AG04450 (cell line): ENCODE measurements at places on chromosomes 11 and 22.

GRCh38 chr22:35524966-35525686, 15.5 kb upstream of the RASD2 start:
- no peak for DNase-seq

GRCh38 chr11:35210876-35211546, 72.0 kb downstream of the CD44 start:
- DNase-seq: no peak

- no peak for DNase-seq
Measured at GRCh38 chr22:45631140-45631840, 40.3 kb upstream of the ATXN10 start.

- no peak for DNase-seq
Measured at GRCh38 chr11:126135235-126136176, 72.8 kb upstream of the CDON start.

- no peak for DNase-seq
Measured at GRCh38 chr11:28269586-28269985, 161.4 kb downstream of the METTL15 start.

DNA sequence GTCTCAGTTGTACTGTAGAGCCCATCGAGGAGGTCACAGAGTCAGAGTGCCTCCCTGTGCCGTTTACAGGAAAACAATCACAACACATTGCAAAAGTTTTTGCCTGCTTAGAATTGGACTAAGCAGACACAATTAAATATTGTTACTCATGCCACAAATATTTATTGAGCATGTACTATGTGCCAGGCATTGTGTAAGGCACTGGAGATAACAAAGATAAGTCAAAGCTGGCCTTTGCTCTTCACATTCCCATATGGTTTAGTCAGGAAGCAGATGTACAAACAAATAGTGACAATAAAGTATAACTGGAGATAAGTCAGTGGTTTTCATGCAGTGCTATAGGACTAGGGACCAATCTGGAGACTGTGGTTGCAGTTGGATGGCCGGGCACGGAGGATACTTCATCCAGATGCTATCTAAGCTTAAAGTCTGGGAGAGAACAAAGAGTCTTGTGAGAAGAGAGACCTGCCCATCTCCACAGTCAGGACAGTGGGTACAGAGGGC, 550.7 kb downstream of the INSC start:
- no peak for DNase-seq

- no peak for DNase-seq
Measured at GRCh38 chr11:123055191-123055901, 6.6 kb downstream of the HSPA8 start.

GRCh38 chr11:57762235-57762861, 746 bp downstream of the CTNND1 start:
- no peak for DNase-seq

GRCh38 chr22:24752088-24752623, 22.4 kb downstream of the PIWIL3 start:
- no peak for DNase-seq

GRCh38 chr11:126127898-126128297, 65.2 kb upstream of the CDON start:
- no peak for DNase-seq

DNA sequence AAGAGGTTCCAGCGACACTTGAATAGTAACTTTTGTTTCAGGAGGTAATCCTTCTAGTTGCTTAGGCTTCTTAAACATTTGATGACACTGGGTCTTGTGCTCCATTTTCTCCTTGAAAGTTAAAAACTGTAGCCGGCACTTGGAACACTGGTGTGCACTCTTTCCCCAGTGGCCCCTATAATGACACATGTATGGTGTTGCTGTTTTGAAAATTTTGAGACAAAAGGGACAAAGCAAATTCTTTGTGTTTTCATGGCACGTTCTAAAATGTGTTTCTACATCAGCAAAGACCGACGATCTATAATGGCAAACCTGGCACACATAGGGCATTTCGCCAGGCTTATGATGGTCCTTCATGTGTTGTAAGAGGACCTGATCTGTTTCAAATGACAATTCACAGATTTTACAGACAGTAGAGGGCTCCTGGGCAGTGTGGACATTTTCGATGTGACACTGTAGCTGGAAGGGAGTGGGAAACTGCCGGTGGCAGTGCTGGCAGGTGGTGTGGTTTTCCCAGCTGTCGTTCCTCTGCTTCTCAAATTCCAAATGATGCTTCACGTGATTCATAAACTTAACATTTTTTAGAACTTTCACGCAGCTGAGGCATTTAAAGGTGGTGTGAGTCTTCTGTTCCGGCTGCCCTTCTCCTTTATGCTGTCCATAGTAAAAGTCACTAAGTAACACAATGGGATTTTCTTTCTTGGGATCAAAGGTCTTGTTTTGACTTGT, 20.5 kb downstream of the ZNF280B start:
- DNase-seq: no peak

DNA sequence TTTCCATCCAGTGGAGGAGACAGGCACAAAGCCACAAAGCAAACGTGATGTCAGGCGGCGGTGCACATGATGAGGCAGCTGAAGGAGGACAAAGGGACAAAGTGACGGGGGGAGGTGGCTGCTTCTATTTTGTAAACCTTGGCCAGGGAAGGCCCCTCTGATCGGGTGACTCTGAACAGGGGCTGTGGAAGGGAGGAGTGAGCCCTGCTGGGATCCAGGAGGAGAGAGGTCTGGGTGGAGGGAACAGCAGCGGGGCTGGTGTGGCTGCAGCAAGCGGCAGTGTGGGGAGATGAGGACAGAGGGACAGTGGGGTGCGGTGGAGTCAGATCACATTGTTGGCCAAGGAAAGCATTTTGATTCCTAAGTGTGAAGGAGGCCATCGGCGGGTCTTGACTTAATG, 36.7 kb downstream of the SHISAL1 start:
- no peak for DNase-seq

GRCh38 chr22:24688256-24688655, 85.3 kb downstream of the GGT1 start:
- no peak for DNase-seq

DNA sequence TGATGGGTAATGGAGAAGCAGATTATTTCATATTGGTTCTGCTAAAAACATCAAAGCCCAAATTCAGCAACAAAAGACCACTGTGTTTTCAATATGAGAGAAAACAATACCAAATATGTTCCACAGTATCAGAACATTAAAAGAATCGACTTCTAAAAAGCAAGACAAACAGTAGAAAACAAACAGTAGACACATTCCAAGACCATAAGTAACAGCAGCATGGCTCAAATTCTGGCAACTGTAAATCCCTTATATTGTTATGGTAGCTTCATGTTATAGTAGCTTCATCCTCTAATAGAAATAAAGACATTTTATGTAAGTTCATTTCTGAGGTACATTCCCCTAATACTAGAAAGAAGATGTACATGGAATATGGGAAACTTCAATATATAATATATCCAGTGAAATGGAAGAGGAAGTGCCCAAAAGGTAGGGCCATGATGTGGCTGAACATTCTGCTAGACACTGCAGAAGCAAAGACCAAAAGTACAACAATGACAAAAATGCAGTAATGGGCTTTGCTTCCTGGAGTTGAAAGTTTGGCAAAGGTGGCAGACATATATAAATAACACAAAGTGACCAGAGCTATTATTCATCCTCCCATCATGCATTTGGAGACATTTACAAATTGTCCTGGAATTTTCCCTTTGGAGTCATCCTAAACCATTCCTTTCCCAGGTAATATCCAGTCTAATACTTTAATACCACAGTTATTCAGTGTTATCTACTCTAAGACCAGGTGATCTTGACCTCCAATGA, 299.9 kb downstream of the DCDC1 start:
- no peak for DNase-seq

DNA sequence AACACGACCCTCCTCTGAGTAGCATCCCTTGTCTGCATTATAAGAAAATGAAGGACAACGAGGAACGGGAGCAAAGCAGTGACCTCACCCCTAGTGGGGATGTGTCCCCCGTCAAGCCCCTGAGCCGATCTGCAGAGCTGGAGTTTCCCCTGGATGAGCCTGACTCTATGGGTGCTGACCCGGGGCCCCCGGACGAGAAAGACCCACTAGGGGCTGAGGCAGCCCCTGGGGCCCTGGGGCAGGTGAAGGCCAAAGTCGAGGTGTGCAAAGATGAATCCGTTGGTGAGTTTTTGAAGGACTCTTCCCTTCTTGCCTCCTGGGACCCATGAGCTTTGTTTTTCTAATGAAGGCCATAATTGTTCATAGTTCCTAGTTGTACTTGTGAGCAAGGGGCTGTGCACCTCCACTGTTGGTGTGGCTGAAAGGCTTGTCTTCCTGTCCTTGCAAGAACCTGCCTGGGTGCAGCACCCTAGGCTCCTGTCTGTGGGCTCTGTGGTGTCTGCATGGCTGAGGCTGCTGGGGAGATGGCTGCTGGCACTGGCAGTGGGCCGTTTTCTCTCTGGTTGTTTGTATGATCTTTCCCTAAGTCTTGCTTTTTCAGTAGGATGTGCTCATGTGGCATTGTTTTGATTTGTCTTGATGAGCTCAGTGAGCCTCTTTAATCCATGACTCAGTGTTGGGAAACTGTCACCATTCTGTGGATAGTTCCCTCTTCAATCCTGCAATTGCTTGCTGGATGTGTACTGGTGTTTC, 10.1 kb downstream of the DGCR8 start:
- DNase-seq: no peak

- DNase-seq: no peak
Measured at GRCh38 chr11:9075556-9075955, 15.8 kb downstream of the SCUBE2 start.

GRCh38 chr11:134818516-134818915, 406.5 kb upstream of the B3GAT1 start:
- DNase-seq: no peak

DNA sequence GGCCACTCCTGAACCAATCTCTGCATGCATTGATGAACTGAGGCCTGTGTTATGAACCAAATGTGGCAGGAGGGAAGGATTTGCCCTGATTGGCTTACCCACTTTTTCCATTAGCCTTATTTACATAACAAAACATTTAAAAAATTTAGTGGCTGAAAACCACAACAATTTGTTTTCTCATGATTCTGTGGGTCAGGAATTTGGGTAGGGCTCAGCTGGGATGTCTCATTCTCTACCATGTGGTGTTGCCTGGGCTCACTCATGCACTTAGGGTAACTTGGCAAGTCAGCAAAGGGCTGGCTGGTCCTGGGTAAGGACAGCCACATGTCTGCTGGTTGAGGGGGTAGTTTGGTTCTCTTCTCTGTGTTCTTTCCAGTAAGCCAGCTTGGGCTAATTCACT, 35.1 kb upstream of the CYP2R1 start:
- no peak for DNase-seq

DNA sequence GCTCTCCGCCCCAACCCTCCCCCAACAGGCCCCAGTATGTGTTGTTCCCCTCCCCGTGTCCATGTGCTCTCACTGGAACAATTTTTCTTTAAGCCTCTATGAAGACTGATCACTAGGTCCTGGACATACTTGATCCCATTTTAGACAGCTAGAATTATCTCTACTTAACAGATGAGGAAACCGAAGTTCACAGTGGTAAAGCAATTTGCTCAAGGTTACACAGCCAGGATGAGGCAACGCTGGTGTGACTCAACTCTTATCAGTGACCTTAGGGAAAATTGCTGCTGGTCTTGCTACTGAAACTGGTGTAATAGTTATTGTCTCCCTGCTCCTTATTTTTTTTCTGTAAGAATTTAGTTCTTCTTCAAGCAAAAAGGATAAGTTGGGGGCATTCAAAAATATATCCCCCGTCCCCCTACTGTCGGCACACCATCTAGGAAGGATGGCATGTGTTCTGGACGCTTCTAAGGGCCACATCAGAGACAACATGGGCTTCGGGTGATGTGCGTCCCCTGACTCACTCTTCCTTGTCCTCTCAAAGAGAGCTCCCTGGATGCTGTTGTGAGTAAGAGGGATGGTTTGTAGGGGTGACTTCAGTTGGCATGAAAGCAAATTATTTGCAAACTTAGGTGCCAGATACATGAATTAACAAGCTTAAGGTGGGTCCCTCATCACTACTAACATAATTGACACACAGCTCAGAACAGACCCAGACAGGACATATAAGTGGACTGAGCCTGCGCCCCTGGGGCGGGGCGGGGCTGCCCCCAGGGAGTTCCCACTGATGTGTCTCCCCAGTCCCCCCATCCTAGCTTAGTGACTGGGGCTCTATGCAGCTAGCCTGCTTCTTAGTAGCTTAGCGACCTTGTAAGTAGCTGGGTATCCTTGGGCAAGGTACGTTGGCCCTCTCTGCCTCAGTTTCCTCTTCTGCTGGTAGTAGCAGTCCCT, 23.6 kb upstream of the ALX4 start:
- DNase-seq: no peak

DNA sequence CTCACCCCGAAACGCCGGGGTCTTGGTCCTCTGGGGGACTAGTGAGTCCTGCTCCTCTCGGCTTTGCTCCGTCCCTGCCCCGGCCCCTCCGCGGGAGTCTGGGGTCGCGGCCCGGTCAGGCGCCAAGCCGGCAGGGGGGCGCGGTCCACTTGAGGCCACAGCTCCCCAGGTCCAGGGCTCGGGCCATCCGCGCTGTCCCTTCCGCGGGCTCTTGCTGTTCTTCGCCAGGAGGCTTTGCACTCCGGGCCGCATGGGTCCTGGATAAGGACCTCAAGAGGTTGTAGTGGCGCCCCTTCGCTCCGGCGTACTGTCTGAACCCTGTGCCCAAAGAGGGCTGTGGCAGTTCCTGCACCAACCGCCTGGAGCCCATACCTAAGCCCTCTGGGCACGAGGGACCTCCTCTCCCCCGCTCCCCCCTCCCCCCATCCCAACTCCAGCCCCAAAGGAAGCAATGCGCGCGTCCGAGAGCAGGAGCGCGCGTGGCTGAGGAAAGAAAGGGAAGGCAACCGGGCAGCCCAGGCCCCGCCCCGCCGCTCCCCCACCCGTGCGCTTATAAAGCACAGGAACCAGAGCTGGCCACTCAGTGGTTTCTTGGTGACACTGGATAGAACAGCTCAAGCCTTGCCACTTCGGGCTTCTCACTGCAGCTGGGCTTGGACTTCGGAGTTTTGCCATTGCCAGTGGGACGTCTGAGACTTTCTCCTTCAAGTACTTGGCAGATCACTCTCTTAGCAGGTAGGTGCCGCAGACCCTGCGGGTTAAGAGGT, at the start of gene ADM:
ADM (plus strand) TSS at position 579 of the 767 bp plus-strand sequence. CDS start 628 bp downstream, outside the sequence.
- peak; percentile 90 for DNase-seq

DNA sequence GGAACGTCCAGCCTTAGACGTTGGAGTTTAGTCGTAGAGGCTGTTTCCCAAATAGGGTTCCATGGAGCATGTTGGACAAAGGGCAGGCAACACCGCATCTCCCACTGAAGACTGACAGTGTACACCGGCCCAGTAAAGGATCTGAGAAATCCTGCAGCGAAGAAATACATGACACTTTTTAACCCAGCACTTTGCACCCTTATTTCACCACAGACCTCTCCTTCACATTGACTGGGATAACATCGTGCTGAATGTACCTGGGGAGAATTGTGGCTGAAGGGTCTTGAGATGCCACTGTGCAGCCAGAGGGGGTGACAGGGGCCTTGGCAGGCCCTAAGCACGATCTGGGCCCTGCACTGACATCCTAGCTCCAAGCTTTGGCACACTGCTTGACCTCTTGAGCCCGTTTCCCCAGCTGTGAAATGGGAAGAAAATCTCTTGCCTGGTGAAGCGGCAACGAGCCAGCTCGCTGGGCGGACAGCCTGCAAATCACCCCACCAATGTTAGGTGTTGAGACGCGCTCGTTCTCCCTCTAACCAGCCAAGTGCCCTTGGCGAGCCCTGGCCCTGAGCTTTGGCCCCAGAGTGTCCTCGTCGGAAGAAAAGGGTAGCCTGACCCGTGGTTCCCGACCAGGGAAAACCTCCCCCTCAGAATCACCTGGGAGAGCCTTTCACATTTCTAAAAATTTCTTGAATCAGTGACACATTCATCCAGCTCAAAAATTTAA, 13.4 kb downstream of the CD5 start:
- no peak for DNase-seq
